Lung (tissue), 17 donors: ENCODE measurements at places on chromosomes 7 and 10. TPM values are rescaled to one million over a fixed set of nuclear protein-coding genes. Genes with fewer than 3 reads are reported as not detected.
A peak's percentile ranks its signal among the peaks of the same experiment; 100 is the strongest.

The SLC26A4 gene
- 2.2 TPM for total RNA-seq

DNA sequence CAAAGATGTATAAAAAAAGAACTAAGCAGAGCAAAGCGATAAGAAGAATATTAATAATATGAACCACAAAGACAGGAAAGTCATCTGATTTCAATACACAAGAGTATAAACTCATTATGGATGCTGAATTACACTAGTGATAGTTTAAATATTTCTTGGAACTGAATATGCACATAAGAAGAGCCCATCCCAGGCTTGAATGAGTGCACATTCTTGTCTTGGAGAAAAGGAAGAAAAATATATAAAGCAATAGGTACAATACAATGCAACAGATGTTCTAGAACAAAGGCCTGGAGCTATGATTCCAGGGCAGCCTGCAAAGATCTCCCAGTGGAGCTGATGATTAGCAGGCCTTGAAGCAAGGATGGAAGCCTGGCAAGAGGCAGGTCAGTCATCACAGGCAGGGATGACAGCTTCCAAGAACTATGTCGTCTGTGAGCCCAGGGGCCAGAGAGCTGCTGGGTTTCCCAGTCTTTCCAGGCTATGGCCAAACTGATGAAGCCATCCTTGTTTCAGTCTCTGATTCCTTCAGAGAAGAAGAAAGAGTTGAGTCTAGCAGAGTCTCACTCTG, 277.6 kb downstream of the KCNMA1 start:
- no peak for DNase-seq

DNA sequence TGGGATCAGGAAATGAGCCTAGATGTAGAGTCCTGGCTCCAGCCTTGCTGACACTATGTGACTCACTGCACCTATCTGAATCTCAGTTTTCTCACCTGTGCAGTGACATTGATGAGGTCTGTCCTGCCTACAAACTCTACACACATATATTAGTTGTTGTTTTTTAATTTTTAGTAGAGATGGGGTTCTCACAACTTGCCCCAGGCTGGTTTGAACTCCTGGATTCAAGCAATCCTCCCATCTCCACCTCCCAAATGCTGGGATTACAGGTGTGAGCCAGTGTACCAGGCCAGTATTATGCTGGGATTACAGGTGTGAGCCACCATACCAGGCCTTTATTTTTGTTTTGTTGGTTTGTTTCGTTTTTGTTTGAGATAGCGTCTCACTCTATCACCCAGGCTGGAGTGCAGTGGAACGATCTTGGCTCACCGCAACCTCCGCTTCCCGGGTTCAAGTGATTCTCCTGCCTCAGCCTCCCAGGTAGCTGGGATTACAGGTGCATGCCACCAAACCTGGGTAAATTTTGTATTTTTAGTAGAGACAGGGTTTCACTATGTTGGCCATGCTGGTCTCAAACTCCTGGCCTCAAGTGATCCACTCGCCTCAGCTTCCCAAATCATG, 11.8 kb upstream of the DDIT4 start:
- DNase-seq: no peak

The ASB10 gene
- not detected for total RNA-seq

The FKBP9 gene
- total RNA-seq: 118 TPM

- DNase-seq: no peak
Measured at GRCh38 chr10:74163319-74164068, 12.5 kb downstream of the ADK start.

DNA sequence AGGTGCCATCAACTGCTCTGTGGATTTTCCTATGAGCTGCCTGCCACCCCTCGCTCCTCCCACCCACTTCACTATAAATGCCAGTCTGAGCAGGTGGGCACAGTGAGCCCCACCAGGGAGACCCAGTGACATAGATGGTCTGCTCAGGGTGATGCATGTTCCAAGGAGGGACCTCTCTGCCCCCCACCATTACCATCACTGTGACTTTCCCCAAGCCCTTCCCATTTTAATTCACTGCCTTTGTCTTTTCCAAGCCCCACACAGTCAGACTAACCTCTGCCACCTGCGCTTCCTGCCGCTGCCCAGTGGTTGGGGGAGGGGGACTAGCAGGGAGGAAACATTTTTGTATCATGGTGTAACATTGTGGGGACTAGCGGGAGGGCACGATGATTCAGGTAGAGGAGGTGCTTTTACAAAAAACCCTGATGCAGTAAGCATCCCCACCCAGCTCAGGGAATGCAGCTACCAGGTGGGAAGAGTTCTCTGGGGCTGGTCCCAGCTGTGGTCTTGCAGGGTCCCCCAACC, 24.6 kb downstream of the PRSS2 start:
- no peak for DNase-seq

- DNase-seq: no peak
Measured at GRCh38 chr7:45653209-45653907, 79.2 kb downstream of the ADCY1 start.

- no peak for DNase-seq
Measured at GRCh38 chr7:25311346-25311745, 83.1 kb upstream of the NPVF start.

- peak; percentile 32 for DNase-seq
Measured at GRCh38 chr7:135772639-135773222, 24.1 kb upstream of the FAM180A start.

The IGFBP3 gene
- total RNA-seq: 76.5 TPM

The ANKRD26 gene
- 5.6 TPM for total RNA-seq

The ZNF800 gene
- total RNA-seq: 34.8 TPM

The PTF1A gene
- total RNA-seq: not detected

GRCh38 chr10:95308389-95309302, 17.8 kb upstream of the PDLIM1 start:
- no peak for DNase-seq

The AP5Z1 gene
- total RNA-seq: 21.2 TPM

The BTAF1 gene
- total RNA-seq: 80.0 TPM

DNA sequence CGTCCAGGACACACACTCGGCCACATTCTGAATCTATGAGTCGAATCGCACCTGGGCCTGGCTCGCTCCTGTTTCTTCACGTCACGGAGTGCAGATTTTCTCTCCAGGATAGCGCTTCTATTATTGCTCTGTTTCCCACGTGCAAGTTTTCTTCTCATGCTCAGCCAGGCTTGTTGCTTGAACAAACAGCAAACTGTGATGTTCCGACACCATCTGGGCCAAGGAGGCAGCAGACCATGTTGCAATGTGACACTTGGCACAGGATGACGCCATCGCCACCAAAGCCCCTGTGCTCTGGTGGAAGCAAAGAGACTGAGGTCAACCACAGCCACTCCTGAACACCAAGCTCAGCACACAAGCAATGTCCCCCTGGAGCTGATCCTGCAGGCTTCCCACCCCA, 507.1 kb upstream of the ADARB2 start:
- no peak for DNase-seq

DNA sequence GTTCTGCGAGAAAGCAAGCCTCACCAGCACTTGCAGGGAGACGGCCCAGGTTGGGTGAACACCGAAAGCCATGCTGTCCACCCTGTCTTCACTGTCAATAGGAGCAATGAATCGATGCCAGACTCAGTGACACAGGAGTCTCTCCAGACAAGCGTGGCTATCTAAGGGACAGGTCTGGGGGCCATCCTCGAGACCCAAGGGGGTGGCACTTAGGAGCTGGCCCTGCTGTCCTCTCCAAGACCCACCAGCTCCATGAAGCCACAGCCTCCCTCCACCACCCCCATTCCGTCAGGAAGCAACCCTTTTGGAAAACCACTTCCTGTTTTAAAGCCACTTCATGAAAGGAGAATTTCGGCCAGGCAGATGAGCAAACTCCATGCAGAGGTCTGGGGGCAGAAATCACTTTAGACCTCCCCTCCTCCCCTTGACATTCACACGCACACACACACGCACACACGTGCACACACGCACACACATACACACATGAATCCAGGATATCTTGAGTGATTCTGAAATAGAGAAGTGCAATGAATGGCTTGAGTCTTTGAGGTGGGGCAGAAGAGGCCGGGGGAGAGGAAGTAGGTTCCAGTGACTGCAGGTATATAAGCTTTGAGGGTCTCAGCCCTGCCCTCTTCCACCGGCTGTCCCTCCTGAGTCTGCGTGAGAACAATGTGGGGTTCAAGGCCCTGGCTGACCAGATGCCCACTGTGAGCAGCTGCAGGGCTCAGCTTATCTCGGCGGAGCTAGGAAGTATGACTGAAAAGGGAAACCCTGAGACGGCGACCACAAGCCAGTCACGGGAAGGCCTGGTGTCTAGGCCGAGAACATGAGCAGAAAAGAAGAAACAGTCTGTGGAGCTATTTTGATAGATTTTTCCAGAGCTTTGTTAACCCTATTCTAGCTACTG, 25.0 kb downstream of the RGS10 start:
- no peak for DNase-seq

The YKT6 gene
- total RNA-seq: 28.4 TPM

- DNase-seq: no peak
Measured at GRCh38 chr7:90768301-90768700, 172.2 kb downstream of the CDK14 start.

DNA sequence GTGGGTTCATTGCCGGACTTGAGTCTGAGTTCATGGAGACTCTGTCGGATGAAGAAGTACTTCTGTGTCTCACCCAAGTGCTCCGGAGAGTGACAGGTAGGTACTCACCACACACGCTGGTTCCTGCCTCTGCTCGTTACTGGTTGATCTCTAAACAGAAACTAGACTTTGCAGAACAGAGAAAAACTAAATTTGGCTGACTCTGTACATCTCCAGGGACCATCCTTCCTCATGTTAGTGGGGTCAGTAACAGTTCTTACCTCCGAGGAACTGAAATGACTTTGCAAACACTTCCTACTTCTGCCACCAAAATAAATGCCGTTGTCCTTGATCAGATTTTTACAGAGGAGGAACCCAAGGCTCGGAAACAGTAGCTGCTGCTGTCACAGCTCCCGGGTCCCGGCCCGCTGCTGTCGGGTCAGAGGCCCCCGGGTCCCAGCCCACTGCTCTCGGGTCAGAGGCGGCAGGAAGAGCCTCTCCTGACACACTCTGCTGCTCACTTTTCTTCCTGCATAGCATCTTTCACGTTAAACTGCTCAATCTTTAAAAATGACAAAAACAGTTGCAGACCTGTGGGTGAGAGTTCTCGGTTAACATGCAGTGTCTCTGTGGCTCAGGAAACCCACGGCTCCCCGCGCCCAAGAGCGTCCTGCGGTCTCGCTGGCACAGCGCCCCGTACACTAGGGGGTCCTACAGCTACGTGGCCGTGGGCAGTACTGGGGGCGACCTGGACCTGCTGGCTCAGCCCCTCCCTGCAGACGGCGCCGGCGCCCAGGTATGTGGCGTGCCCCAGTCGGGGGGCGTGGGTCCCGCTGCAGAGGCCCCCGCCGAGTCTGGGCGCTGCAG, 4.8 kb upstream of the MTG1 start:
- DNase-seq: no peak

DNA sequence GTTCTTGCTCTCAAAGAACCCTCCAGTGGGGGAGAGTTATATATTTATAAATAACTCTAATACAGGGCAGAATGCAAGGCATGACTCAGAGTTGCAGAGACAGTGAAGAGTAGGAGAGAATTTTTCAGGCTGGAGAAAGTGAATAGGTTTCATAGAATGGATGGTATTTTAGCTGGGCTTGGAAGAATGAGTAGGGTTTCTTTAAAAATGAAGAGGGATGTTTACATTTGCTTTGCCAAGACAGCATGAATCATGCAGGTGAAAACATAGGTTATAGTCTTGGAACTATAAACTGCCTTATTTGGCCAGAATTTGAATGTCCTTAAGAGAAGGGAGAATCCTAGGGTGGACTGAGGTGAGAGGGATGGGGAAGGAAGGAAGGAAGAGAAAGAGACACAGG, 124.8 kb downstream of the CPED1 start:
- no peak for DNase-seq

DNA sequence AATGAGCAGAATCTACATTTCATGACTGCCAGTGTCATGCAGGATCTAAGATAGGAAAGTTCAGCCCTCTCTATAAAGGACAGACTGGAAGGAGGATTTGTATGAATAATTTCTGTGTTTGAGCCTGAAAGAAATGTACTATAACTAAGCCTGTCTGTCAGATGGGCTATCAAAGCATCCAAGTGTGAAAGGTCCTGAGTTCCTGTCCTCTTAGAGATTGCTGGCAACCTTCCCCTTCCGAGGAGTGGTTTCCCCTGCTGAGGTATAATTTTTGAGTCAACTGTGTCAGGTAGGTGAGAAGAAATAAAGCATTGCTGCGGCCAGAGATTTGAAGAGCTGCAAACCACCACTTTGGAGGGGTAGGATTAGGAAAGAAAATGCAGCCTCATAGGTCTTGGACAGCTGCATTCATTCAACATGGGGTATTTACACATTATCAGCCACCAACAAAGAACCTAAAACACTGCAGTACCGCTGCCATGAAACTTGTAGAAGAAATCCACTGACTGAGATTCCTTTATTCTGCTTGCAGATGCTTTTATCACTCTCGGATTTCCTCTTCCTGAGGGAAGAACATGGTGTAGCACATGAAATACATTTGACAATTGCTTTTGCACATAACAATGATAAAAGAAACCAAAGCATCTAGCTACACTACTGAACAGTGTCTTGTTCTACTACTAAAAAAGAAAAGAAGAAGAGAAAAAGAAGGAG, 189.1 kb downstream of the DGKI start:
- no peak for DNase-seq

The FOXI2 gene
- 0.15 TPM for total RNA-seq

DNA sequence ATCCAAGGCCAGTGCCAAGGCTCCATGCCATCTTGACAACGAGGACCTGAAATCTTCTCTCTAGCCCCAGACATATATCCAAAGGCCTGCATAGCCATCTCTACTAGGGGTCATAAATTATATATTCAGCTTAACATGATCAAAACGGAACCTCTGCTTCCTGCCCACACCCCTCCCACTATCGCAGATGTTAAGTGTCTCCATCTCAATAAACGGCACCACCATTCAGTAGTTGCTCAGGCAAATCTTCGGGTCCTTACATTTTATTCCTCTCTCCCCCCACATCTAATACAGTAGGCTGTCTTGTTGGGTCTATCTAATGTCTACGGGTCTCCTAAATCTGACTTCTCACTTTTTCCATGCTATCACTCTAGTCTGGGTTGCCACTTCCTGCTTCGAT, 201.1 kb upstream of the PLXNA4 start:
- no peak for DNase-seq

DNA sequence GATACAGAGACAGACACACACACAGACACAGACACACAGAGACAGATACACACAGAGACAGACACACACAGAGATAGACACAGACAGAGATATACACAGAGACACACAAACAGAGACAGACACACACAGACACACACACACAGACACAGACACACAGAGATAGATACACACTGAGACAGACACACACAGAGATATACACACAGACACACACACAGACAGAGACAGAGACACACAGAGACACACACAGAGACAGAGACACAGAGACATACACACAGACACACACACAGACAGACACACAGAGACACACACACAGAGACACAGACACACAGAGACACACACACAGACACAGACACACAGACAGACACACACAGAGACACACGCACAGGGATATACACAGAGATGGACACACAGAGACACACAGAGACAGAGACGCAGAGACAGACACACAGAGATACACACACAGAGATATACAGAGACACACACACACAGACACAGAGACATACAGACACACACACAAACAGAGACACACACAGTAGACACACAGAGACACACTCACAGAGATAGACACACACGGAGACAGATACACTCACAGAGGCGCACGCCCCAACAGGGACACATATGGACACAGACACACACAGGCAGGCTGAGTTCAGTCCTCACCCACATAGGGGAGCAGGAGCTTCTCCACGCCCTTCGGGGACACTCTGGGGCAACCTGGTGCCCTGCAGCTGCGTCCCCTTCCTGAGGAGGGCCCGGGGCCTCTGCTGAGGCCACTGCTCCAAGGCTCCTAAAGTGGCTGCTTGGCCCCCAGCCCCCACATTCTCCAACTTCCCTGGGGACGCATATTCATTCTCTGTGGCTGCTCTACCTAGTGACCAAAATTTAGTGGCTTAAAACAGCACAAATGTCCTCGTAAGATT, 10.3 kb upstream of the PPP2R2D start:
- DNase-seq: no peak
